ENCODE measurements at places on chromosomes 13 and 19.

DNA sequence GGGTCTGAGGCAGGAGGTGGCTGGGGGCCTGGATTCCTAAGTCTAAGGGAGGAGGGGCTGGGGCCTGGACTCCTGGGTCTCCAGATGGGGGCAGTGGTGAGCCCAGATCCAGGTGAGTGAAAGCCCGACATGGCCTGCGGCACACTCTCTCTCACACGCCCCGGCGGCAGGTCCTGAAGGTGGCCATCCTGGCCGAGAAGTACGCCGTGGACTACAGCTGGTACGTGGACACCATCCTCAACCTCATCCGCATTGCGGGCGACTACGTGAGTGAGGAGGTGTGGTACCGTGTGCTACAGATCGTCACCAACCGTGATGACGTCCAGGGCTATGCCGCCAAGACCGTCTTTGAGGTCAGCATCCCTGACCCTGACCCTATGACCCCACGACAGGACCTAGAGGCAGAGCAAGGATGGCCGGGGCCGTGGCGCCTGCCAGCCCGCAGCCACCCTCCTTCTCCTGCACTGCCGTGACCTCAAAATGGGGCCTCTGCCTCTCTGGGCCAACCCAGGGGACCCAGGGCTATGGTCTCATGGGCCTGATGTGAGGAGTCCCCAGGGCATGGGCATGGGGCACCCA is 13.2 kb downstream of the FUZ start:
- DNase-seq = no peak

DNA sequence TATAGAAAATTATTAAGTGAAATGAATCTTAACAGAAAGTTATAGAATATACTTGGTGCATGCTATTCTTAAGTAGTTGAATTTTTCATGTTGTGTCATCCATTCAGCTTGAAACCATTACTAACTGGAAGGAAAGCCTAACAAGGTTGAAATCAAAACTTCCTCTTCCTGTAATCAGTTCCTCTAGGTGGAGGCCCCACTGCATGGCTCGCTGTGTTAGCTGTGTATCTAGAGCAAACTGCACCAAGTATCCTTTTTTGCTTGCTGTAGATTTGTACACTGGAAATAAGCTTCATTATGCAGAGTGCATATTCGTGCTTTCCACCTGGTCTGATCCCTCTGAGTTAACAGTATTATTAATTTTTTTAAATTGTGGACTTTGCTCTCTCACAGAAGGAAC is 1146.1 kb downstream of the EFNB2 start:
- no peak for DNase-seq

GRCh38 chr19:53389978-53390377 is 5.0 kb upstream of the ZNF765 start:
- no peak for DNase-seq

GRCh38 chr13:34223984-34224383 is 406.0 kb downstream of the RFC3 start:
- DNase-seq = no peak

GRCh38 chr19:39196320-39196719 is 444 bp upstream of the NCCRP1 start:
- no peak for DNase-seq

- no peak for DNase-seq
Measured at GRCh38 chr19:32022731-32023563, 322.5 kb upstream of the ZNF507 start.

DNA sequence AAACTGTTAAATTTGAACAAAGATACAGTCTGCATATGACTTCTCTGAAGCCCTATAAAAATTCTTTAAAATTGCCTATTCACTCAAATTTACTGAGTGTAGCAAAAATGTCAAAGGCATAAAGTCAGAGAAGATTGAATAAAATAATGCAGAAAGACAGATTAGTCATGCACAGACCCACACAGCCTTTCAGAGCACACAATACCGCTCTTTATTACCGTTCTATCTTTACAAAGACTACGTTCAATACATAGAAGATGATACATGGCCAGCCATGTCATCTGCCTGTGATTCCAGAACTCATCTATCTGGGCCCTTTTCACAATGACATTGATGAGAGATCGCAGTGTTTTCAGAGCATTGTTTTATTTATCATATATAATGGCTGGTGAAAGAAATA is 107.2 kb downstream of the URI1 start:
- DNase-seq = no peak

- no peak for DNase-seq
Measured at GRCh38 chr19:7982103-7982502, 23.3 kb downstream of the ELAVL1 start.

- no peak for DNase-seq
Measured at GRCh38 chr13:77099415-77099814, 72.5 kb upstream of the FBXL3 start.

- DNase-seq = no peak
Measured at GRCh38 chr13:44439452-44440024, 65.9 kb downstream of the SERP2 start.

DNA sequence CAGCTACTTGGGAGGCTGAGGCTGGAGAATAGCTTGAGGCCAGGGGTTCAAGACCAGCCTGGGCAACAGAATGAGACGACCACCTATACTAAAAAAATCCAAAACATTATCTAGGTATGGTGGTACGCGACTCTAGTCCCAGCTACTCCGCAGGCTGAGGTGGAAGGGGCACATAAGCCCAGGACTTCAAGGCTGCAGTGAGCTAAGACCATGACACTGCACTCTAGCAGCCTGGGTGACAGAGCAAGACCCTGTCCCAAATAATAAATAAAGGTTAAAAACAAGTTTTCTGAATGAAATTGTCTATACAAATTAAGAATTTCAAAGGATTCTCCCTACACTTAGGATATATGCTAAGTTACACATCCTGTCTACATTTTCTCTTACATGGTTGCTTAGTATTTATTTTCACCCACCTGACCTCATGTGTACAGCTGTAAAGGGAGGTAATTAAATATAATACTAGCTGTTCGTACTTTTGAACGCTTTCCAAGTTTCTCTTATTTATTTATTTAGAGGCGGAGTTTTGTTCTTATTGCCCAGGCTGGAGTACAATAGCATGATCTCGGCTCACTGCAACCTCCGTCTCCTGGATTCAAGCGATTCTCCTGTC is 1.6 kb downstream of the SLC25A30 start:
- DNase-seq = no peak

- DNase-seq = no peak
Measured at GRCh38 chr13:22428188-22428828, 752.5 kb upstream of the SGCG start.

GRCh38 chr13:27925220-27925991 is 5.6 kb downstream of the PDX1 start:
- DNase-seq = no peak

- DNase-seq = peak; percentile 82
Measured at GRCh38 chr19:7098701-7099596, 29.4 kb downstream of the ZNF557 start.

GRCh38 chr19:10773969-10774368 is 56.1 kb downstream of the DNM2 start:
- no peak for DNase-seq

DNA sequence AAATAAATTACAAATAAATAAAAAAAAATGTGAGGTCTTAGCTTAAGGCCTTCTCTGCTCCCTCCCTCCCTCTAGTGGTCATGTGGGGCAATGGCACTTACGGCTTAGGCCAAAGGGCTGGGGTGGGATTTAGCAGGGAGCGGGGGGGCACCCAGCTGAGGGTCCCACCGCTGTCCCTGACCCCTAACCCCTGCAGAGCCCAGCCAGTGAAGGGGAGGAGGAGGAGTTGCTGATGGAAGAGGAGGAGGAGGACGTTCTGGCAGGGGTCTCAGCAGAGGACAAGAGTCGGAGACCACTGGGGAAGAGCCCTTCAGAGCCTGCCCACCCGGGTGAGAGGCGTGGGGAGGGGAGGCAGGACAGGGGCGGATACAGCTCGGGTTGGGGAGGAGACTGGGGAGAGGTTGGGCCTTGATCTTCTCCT is 9.3 kb downstream of the MPND start:
- peak; percentile 25 for DNase-seq

DNA sequence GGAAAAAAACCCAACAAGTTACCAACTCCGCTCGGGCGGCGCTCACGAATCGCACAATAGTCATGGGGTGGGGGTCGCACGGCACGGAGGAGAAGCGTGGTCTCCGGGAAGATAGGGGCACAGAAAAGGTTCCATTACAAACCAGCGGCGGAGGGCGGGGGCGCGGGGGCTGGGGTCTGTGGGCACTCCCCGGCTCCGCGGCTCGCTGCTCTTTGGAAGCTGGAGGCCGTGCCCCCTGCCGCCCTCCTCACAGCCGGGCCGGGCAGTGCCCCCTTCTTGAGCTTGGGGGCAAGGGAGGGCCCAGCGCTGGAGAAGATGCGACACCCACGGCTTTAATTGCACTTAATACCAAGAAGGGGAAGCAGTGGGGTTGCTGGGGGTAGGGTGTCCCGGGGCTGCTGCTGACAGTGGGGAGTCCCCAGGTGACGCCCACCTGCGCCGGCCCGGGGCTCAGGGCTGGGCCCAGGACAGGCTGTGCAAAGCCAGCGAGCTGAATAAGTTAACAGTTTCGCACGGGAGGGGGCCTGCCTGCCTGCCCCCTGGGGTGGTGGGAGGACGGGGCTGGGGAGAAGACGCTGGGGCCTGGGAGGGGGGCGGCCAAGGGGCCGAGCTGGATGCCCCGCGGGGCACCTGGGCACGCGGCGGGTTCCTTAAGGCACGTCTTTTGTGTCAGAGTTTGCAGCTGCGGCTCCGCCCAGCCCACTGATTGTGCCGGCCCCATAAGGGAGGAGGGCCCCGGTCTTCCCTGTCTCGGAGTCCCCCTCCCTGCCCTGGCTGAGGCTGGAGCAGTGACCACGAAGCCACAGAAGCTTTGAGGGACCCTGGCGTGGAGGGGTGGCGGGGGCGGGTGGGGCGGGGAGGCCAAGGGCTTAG is 9.8 kb downstream of the DCAF15 start:
- no peak for DNase-seq

GRCh38 chr13:113405481-113406300 is 41.8 kb upstream of the GRTP1 start:
- no peak for DNase-seq

- no peak for DNase-seq
Measured at GRCh38 chr19:2575734-2576481, 100.0 kb downstream of the GADD45B start.

- no peak for DNase-seq
Measured at GRCh38 chr19:43420954-43421353, 6.3 kb downstream of the TEX101 start.

GRCh38 chr19:35179830-35180229 is 25.3 kb downstream of the FXYD5 start:
- DNase-seq = no peak

- peak; percentile 61 for DNase-seq
Measured at GRCh38 chr19:49436381-49437017, 4.8 kb downstream of the SLC17A7 start.

- DNase-seq = no peak
Measured at GRCh38 chr19:42089191-42089750, 13.3 kb downstream of the ZNF574 start.

GRCh38 chr19:45130888-45131615 is 29.7 kb downstream of the NKPD1 start:
- no peak for DNase-seq

- peak; percentile 15 for DNase-seq
Measured at GRCh38 chr13:30466358-30466714, 600 bp upstream of the HMGB1 start.

GRCh38 chr19:29504454-29504853 is 21.3 kb upstream of the VSTM2B start:
- no peak for DNase-seq

GRCh38 chr19:3387645-3388589 is 21.5 kb downstream of the NFIC start:
- DNase-seq = no peak

GRCh38 chr19:50512112-50512998 is 1.4 kb downstream of the ASPDH start:
- no peak for DNase-seq

- no peak for DNase-seq
Measured at GRCh38 chr13:42275098-42275471, 3.1 kb downstream of the AKAP11 start.

GRCh38 chr13:73136776-73137175 is 78.0 kb downstream of the KLF5 start:
- DNase-seq = no peak

DNA sequence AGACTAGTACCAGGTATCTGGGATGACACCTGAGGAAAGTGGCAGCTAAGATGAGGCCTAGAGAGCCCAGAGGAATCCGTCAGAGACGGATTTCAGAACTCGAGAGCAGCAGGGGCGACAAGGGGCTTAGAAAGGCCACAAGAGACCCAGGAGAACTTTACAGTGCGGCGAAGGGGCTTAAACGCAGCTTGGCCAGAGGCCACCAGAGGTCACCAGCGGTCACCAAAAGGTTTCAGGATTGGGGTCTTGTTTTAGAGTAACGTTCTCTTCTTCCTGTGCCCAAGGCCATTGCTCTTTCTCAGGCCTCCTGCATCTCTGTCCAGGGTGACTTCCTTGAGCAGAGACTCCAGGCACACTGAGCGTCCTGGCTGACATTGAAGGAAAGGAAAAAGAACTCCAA is 2.2 kb downstream of the ZSCAN22 start:
- no peak for DNase-seq

DNA sequence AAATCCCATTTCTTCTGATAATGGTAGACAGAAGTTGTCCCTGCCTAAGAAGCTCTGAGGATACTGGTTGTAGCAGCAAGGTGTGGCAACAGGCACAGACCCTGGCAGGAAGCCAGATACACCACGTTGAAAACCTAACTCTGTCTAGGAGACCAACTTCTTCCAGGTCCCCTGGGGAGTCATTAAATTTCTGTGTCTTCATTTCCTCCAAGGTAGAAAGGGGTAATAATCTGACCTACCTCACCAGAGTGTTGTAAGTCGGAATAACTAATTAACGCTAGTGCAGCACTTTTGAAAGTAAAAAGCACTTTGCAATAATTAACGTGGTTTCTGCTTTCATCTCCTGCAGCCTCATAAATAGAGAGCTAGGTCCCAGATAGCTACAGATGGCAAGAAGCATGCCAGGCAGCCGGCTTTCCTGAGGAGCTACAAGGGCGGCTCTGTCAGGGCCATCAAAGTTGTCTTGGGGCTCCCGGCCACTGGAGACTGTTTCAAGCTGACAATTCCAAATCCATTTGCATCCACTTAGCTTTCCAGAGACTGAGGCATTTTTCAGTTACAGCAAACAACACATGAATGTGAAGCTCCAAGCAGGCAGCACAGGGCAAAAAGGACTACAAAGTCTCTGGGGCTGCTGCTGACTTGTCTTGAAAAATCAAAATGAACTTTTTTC is 176.2 kb downstream of the FOXO1 start:
- no peak for DNase-seq

GRCh38 chr19:51820831-51821446 is 26.0 kb downstream of the FPR3 start:
- DNase-seq = no peak

- DNase-seq = no peak
Measured at GRCh38 chr13:95192998-95193397, 108.3 kb downstream of the ABCC4 start.

DNA sequence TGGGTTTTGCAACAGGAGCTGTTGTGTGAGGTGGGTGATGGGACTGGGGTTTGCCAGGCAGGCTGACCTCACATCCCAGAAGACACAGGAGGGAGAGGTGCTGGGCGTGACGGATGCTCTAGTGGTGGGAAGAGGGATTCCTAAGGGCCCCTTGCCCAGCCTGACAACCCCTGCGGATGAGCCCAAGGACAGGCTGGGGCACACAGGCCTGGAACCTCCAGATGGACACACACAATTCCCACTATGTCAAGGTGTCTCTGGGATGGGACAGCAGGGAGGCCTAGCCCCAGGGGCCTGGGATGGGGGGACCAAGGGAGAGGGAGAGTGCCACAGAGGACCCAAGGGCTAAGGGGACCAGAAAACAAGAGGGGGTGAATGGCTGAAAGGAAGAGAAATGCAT is 191.5 kb downstream of the ZNF536 start:
- no peak for DNase-seq

All from stimulated activated CD8-positive, alpha-beta memory T cell treated with anti-CD3 and anti-CD28 coated beads, Interleukin-15, amount 100 ng/mL, for 48 hours (primary cell).